ENCODE measurements at places on chromosomes 7 and 10.

DNA sequence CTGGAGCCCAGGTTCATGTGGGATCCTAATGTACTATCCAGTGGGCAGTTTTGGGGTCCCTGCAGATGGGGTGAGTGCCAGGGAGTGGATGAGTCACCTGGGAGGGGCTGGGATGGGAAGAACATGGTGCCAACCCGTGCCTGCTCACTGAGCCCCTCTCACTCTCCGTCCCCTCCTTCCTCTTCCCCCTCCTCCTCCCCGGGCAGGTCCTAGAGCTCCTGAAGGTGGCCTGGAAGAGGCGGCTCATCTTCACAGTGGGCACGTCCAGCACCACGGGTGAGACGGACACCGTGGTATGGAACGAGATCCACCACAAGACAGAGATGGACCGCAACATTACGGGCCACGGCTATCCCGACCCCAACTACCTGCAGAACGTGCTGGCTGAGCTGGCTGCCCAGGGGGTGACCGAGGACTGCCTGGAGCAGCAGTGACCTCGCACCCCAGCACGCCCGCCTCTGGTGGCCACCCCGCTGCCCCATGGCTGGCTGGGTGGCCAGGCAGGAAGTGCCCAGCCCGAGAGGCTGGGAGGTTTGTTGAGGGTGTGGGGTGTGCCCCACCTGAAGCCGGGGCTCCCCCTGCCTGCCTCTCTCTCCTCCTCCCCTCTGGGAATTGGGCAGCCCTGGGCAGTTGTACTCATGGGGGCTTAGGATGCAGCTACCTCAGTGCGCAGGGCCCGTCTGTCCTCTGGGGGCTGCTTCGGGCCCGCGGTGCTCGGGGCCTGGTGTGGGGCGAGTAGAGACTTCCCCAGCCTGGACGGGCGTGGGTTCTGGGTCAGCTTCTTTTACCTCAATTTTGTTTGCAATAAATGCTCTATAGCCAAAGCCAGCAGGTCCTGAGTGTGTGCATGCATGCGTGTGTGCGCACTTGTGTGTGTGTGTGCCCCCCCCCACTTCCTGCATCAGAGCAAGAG is 4.9 kb upstream of the UPK3B start:
- no peak for DNase-seq

DNA sequence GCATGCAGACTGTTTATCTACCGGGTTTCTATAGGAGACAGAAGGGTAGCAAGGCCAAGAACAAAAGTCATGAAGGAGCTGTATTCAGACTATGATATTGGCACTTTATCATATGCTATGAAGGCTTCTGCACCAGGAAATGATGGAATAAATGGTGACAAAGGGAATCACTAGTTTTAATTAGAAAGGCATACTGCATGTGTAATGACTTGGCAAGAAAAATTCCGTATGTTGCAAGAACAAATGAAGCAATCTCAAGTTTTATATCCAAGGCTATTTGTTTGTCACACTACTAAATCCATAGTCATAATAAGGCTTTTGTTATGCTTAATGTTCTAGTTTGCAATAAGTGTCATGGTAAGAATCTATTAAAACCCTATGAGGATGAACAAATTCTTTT is 230.9 kb downstream of the ZEB1 start:
- DNase-seq, result no peak

- no peak for DNase-seq
These were observed 145.0 kb upstream of the CALCR start for GRCh38 chr7:93719546-93719945.

- DNase-seq, result no peak
These were observed 114.8 kb upstream of the LANCL2 start for GRCh38 chr7:55250313-55250712.

GRCh38 chr7:96088579-96088978 is 233.3 kb downstream of the SLC25A13 start:
- DNase-seq, result no peak

GRCh38 chr10:114017873-114018272 is 25.8 kb upstream of the ADRB1 start:
- no peak for DNase-seq

GRCh38 chr7:42014625-42015618 is 222.1 kb downstream of the GLI3 start:
- peak; percentile 54 for DNase-seq

- DNase-seq, result no peak
These were observed 43.2 kb downstream of the BTRC start for GRCh38 chr10:101397140-101397539.

DNA sequence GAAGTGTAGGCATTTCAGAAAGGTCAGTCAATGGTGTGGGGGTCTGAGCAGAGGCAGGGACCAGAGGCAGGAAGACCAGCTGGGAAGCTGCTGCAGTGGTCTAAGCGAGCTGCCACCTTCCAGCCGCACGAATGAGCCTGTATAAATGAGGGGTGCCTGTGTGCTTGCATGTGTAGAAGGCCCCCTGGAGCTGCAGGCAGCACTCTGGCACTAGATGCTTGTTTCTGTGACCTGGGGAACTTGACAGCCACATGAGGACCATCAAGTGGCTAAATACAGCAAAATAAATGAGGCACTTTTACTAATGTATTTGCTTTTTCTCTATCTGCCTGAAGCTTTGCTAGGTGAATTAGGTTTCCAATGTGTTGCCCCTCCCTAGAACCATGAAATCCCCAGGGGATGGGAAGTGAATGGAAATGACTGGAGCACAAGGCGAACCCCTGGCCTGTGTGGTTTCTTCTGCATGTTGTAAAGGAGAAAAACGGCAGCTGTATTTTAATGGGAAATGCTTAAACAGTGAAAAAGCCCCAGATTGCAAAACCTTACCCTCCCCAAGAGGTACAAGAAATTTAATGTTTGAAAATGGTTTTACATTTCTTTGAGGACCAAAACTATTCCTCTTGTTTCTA is 57.7 kb downstream of the PYROXD2 start:
- DNase-seq, result no peak

GRCh38 chr7:102272075-102272916 is 14.4 kb upstream of the SH2B2 start:
- DNase-seq, result no peak

GRCh38 chr10:121851786-121852185 is 76.0 kb downstream of the ATE1 start:
- DNase-seq, result no peak

DNA sequence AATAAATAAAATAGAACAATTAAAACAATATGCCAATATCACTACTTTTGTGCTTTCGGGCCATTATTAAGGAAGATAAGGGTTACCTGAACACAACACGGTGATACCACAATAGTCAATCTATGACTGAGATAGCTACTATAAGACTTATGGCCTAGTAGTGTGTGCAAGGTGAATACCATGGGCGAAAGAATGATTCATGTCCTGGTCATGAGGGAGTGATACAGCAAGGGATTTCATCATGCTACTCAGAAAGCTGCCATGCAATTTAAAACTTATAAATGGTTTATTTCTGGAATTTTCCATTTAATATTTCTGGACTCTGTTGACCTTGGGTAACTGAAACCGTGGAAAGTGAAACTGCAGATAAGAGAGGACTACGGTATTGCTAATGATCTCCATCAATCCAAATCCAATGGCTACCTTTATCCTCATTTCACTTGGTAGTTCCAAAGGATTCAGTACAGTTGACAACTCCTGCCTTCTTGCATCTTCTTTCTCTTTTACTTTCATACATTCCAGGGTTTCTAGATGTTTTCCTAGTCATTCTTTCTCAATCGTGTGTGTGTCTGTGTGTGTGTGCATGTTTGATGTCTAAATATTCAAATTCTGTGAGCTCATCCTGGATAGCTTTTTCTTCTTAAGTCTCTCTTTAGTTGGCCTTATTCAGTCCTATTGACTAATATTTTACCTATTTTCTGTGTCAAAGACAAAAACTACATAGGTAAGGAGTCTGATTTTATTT is 100.5 kb upstream of the MAGI2 start:
- DNase-seq, result no peak

- no peak for DNase-seq
These were observed 43.8 kb downstream of the NEBL start for GRCh38 chr10:20853276-20853675.

GRCh38 chr10:21535494-21535965 is 1.5 kb downstream of the MLLT10 start:
- no peak for DNase-seq
